ENCODE measurements at places on chromosomes 13 and 19.

- DNase-seq: no peak
These were observed 8.5 kb downstream of the PLEKHJ1 start for GRCh38 chr19:2227415-2228156.

DNA sequence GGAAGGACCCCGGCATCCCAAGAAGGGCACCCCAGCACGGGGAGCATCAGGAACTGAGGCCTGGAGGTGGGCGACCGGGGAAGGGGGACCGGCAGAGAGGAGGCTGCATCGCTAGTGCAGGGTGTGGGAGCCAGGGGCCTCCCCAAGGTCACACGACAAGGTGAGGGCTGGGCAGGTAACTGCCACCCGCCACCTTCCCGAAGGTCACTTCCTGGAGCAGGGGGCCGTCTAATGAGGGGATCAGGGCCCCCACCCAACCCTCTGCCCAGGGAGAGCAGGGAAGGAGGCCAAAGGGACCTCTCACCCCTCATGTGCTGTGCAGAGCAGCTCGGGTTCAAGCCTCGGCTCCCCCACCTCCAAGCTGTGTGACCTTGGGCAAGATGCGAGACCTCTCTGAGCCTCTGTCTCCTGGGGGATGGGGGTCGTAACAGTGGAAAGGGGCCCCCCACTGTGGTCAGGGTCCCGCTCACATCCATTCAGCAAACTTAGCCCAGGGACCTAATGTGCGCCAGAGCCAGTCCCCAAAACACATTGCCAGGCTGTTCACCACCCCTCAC is 6.0 kb downstream of the ZBTB7A start:
- DNase-seq: no peak

DNA sequence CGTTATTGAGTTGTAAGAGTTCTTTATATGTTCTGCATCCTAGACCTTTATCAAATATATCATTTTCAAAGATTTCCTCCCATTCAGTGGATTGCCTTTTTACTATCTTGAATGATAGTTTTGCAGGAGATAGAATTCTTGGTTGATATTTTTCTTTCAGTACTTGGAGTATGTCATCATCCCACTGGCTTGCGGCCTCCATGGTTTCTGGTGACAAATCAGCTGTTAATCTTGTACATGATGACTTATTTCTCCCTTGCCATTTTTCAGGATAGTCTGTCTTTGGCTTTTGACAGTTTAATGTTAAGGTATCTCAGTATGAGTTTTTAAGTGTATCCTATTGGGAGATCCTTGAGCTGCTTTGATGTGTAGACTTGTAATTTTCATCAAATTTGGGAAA is 8.5 kb downstream of the ZNF557 start:
- no peak for DNase-seq

DNA sequence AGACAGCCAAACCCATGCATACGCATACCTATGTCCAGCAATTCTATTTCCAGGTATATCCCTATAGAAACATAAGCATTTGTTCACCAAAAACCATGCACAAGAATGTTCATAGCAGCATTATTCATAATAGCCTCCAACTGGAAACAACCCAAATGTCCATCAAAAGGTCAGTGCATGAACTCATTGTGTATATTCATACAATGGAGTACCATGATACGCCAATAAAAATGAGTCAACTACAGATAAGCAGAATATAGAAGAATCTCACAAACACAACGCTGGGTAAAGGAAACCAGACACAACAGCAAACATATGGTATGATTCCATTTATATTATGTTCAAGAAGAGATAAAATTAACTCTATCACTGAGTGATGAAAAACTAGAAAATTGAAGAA is 23.8 kb downstream of the DEDD2 start:
- no peak for DNase-seq

- DNase-seq: no peak
These were observed 5.4 kb upstream of the JSRP1 start for GRCh38 chr19:2261438-2262172.

DNA sequence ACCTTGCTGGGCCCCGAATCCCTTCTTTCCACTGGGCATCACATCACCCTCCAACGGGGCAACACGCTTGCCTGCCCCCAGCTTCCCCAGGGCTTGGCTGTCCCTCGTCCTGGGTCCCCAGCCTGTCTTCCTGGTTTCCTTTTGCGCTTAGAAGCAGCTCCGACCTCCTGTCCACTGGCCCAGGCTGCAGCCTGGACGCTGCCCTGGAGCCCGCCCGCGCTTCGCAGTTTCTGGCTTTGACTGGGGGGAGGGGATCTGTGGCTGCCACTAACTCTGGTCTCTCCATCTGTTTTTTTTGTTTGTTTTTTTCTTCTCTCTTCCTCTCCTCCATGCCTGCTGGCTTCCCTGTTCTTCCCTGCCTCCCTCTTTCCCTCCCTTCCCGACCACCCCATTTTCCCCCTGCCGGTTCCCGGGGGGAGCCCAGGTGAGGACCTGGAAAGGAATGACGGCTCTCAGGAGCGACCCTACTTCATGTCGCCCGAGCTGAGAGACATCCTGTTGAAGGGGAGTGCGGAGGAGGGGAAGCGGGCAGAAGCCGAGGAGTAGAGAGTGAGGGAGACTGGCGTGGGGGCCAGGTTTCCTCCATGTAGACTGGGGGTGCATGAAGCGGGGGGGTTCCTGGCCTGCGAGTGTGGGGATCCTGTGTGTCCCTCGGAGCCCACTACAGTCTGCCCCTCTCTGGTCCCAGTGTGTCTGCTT is 11.5 kb upstream of the ILF3 start:
- DNase-seq: no peak

DNA sequence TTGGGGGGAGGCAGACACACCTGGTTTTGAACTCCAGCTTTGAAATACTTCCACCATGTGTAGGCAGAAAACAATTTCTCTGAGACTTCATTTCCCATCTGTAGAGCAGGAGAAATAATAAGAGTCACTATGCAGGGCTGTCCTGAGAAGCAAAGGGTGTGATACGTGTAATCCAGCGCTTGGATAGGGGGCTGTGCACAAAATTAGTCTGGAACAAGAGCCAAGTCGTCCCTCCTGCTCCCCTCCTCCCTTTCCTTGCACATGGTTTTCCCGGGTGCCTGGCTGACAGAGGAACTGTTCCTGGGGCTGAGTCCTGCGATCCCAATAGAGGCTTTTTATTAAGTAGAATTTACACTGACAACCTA is 29.6 kb upstream of the UBE2L5 start:
- DNase-seq: no peak

GRCh38 chr13:31111136-31111535 is 50.6 kb downstream of the HSPH1 start:
- no peak for DNase-seq

- no peak for DNase-seq
These were observed 16.2 kb upstream of the FREM2 start for GRCh38 chr13:38670627-38671026.

DNA sequence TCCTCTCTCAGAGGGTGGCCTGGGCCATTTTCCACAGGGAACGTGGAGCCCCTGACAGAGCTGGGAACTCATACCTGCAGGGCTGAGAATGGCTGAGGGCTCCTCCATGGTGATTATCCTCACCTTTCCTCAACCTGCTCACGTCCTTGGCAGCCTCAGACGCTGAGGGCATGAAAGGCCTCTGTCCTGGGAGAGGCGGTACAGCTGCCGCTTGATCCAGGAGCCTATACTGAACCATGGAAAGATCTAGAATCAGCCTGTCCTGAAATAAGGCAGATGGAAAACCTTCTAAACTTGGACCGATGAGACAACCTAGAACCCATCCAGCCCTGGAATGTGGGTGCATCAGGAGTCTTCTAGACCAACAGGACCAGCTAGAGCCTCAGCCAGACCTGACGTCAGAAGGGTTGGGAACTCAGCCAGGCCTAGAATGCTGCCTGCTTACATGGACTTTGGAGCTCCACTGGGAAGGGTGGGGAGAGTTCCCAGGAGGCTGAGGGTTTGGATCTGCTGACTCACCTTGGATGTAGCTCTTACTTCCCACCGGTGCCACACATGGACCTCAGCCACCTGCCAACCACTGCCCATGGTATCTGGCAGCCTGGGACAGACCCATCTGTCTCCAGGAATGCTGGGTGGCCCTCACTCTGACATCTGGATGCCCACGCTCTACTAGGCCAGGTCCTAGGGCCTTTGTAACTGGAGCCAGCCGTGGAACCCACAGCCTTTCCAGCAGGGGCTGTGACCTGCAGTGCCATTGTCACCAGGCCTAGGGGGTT is 7.5 kb downstream of the KCTD15 start:
- no peak for DNase-seq

GRCh38 chr13:84845907-84846619 is 953.2 kb downstream of the SLITRK6 start:
- no peak for DNase-seq

GRCh38 chr13:27421101-27421871 is 3.1 kb upstream of the GTF3A start:
- no peak for DNase-seq

GRCh38 chr19:44789943-44790483 is 12.3 kb downstream of the CBLC start:
- DNase-seq: no peak

DNA sequence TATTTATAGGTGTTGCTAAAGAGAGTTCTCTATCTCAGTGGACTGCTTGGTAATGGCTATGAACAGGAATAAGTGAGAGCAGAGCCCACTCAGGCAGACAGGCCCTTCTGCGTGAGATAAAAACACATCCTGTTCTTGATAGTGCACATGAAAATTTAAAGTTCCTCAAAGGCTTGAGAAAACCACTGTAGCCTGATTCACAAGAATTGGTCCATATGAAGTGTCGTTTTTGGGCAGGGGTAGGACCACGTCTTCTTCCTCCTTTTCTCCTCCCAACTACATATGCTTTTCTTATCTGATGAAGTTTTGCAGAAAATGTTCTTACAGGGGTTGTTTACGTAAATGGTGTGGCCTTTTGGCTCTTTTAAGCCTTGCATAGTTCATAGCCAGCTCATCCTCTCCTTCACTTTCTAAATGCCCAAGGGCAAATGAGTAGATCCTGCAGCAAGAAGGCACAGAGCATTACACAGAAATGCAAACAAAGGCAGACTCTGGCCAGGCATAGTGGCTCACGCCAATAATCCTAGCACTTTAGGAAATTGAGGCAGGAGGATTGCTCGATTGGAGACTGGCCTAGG is 53.8 kb downstream of the RNF6 start:
- no peak for DNase-seq

GRCh38 chr13:93386116-93386515 is 159.5 kb downstream of the GPC6 start:
- DNase-seq: no peak

DNA sequence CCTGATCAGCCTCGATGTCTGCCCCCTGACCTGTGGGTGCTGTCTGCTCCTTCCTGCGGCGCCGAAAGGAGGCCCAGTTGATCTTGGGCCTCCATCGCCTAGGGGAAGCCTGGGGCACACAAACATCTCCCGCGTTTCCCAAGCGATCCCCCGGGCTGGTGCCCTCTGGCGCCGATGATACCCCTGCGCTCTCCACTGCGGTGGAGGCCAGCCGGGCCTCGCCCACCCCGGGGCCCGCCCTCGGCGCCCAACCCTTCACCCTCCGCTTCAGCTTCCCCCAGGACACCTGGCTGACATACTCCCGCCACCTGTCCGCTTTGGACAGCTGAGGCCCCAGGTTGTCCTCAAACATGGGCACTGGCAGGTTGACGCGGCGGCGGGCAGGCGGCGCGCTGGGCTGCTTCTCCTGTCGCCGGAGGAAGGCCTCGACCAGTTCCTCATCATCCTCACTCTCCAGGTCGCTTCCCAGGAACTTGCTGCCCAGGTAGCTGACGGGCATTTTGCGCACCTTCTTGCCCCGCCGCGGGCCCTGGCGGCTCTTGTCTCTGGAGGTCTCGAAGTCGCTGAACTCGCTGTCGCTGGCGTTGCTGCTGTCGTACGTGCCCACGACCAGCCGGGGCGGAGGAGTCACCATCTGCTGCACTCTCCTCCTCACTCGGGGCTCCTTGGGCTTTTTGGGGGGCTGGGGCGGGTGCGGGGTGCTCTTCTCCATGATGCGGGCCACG is 1.3 kb downstream of the CCDC8 start:
- DNase-seq: no peak

- no peak for DNase-seq
These were observed 32.9 kb downstream of the NAXD start for GRCh38 chr13:110648146-110648819.

DNA sequence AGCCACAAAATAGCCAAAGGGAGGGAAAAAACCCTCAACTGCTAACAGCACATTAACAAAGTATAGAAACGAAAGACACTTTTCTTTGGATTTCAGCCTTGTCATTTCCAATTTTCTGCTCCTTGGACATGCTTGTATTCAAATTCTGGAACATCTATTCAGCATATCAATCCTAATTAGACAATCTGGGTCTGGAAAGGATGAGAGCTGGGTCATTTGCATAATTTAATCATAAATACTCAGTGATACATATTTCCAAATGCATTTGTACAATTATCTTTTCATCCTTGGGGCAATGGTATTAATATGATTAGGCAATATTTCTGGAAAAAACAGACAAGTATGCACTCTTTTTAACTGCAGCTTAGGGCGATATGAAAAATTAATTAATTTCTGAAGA is 14.3 kb downstream of the DACH1 start:
- no peak for DNase-seq

GRCh38 chr13:42369071-42369797 is 97.3 kb downstream of the AKAP11 start:
- no peak for DNase-seq

- no peak for DNase-seq
These were observed 17.7 kb downstream of the SBNO2 start for GRCh38 chr19:1156305-1156801.

- no peak for DNase-seq
These were observed 25.1 kb downstream of the STARD13 start for GRCh38 chr13:33260168-33261098.

DNA sequence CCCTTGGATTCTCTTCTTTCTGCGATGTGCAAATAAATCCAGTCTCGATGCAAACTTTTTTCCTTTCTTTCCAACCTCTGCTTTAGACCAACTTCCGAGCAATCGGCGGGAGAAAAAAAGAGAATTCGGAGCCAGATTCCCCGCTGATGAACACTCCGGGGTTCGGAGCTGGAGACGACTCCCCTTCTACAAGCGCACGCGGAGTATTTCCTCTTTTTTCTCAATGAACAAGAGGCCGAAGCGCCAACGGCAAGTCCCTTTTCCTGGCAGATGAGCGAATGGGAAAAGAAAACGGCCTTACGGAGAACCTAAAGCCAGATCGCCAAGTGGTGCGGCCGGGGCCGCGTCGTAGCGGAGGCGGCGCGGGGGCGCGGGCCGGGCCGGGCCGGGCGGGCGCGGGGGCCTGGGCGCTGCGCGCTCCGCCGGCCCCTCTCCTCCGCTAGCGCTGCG is 250 bp downstream of the SPRY2 start:
- no peak for DNase-seq

GRCh38 chr13:95955255-95955654 is 97.9 kb downstream of the UGGT2 start:
- no peak for DNase-seq

- DNase-seq: no peak
These were observed 600 bp upstream of the HMGB1 start for GRCh38 chr13:30466358-30466714.

DNA sequence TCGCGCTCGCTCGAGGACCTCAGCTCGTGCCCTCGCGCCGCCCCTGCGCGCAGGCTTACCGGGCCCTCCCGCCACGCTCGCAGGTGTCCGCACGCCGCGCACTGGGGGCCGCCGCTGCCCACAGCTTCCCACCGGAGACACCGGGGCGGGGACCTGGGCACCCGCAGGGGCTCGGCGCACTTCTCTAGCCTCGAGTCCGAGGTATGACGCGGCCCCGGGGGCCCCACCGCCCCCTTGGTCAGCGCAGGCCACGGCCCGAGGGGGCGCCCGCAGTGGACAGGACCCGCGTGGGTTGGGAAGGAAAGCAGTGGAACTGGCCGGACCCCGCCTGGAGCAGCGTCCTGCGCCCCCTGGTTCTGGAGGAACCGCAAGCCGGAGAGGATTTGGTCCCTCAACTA is 2.1 kb upstream of the GRWD1 start:
- DNase-seq: no peak

- no peak for DNase-seq
These were observed 1393.3 kb upstream of the ATXN8OS start for GRCh38 chr13:68714292-68714691.
